ENCODE measurements at places on chromosomes 3 and 15.
A peak's percentile ranks its signal among the peaks of the same experiment; 100 is the strongest.

GRCh38 chr15:73948982-73949381 lies 22.7 kb downstream of the LOXL1 start:
- no peak for DNase-seq

DNA sequence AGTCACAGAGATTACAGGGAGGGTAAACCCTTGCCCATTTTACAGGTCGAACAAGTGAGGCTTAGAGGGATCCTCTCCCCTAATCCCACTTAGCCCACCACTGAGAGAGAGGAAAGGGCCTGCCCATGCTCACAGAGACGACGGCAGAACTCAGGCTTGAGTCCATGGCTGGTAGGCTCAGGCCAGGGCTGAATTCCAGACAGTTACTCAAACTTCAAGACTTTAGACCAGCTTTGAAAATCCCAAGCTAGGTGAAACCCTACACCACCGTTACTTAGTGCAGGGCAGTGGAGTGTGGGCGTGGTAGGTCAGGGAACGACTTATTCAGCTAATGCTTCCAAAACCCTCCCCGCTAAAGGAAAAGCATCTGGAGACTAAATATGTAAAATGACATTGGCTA lies 16.4 kb downstream of the GRIP2 start:
- DNase-seq = peak; percentile 31

GRCh38 chr3:43287500-43287873 lies 1.1 kb downstream of the SNRK start:
- no peak for DNase-seq

DNA sequence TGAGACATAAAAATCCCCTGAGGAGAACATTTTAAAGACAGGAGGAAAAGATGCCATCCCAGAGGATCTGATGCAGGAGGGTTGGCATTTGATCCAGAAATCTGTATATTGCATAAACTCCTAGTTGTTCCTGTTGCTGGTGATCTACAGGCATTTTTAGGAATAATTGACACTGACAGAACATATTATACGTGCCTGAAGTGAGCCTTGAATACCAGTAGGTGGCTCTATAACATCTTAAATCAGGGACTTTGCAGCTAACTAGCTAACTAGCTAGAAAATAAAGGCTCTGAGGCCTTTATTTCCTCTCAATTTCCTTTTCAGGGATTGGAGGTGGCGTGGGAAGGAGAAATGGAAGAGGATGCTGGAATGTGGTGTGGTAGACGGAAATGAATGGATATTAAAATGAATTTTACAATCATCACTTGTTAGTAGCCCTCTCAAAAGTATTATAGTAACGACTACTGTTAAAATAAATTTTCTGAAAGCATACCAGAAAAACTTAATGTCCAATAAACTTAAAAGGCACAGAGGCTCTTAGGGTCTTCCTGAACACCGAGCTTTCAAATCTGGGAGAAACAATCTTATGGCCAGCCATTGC lies 73.8 kb upstream of the ZBED2 start:
- peak; percentile 31 for DNase-seq

DNA sequence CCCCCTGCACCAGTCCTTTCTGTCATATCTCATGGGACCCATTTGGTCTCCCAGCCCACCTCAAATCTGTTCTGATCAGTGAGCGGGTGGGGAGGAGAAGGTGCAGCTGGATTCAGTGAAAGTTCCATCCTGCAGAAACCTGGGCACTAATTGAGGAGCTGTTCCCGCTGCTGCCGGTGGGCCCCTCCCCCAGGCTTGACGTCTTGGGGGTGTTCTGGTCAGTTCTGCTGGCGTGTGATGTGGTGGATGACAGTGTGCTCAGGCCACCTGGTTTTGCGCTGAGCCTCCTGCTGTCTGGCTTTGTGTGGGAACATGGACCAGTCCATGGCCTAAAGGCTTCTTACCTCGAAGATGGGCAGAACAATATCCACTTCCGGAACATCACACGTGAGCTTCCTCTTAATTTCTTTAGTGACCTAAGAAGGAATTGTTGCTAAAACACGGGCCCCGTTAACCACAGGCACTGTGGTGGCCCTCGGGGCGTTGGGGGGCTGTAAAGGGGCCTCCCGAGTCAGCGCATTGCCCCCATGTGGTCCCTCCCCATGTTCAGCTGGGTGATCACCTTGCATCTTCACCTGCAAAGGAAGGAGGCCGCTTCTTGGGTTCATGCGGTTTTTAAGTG lies 59.7 kb downstream of the RGMA start:
- no peak for DNase-seq

GRCh38 chr3:62566022-62566557 lies 192.7 kb upstream of the FEZF2 start:
- DNase-seq = no peak

GRCh38 chr3:115903843-115904242 lies 280.5 kb downstream of the GAP43 start:
- no peak for DNase-seq

DNA sequence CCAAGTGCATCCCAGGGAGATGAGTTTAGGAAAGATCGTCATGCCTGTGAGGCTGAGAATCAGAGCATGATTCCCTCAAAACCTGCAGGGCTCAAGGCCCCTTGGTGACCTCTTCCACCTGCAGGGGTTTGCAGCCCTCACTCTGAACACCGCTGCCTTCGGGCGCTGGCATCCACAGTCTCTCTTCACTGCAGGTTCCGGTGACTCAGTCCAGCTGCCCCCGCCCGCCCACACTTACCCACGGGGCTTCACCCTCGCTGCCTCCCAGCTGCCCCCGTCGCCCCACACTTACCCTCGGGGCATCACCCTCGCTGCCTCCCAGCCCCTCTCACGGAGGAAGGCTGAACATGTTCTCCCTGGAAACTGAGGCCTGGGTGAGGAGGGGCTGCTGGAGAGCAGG lies 277.1 kb downstream of the XXYLT1 start:
- DNase-seq = no peak

DNA sequence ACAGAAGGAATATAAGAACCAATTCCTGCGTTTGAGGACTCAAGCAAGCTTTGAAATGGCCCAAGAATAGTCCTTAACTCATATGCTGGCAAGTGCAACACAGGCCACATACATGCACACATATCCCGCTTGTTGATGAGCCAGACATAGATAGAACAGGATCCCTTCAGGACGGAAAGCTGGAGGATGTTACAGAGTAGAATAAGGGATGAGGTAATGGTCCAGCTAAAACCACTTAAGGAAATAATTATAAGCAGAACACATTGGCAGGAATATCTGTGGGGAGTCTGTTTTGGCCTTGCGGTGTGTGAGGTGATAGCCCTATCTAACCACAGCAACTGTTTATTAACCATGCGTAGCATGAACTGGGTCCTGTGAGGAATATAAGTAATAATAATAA lies 25.0 kb downstream of the SCG3 start:
- peak; percentile 11 for DNase-seq

GRCh38 chr3:4716706-4717362 lies 223.7 kb downstream of the ITPR1 start:
- peak; percentile 68 for DNase-seq

- no peak for DNase-seq
Observed at GRCh38 chr3:98563661-98564281, 29.6 kb downstream of the CPOX start.

DNA sequence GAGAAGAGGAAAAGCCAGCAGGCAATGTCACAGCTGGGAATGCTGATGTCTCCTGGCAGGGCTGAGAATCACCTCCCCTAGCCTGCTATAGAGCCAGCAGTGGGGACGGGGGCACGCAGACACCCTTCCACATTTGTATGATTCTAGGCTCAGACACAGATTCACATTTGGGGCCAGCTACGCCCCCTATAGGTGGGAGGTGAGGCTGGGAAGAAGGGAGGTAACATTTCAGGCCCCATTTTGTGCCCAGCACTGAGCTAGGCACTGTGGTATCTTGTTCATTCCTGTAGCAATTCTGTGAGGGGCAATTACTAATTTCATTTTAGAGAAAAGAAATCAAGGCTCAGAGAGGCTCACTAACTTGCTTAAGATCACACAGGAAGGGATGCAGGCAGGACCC lies 15.9 kb upstream of the ACAD9 start:
- no peak for DNase-seq

Measured in AG09319 (cell line).